ENCODE measurements at places on chromosomes 1 and 21.

DNA sequence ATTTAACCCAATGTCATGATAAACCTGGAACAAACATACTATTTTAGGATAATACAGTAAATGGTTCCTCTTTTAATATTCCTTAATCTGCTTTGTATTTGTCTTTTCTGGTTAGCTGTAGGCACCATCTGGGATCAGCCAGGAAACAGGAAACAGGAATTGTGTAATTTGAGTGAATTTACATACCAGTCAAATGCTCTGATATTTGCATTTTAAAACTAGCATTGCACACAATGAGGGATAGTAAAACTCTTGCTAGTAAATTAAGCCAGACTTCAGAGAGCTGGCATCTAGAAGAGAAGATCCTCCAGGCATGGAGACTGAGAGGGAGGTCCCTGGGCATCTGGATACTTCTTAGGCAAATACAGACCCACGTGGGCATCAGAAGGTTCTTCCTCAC lies 103.5 kb downstream of the HMCN1 start:
- no peak for DNase-seq

DNA sequence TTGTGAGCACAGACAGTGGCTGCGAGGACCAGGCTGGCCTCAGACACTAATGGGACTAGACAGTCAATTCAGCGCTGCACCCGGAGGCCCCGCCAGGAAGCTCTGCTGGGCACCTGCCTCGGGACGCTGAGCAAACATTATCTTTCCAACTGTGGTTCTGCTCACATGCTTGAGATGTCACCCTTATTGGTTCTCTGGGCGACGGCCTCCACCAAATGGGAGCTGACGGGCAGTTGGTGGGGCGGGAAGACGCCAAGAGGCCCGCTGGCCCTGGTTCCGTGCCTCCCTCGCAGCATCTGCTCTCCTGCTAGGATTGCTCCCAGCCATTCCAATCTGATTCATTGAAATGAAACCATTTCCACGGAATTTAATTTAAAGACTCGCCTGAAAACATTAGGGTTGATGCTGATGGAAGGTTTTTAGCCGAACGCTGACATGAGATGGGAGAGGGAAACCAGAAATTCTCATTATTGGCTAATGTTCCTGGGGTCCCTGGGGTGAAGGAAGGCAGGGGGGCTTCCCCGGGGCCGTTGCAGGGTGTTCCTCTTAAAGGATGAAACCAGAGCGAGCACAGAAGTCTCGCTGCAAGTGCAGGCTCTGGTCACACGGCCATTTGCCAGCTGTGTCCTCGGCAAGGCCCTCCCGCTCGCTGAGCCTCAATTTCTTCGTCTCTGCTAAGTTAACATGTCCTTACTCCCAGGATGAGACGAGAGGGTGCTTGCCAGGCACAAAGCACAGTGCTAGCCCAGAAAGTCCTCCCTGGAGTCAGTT lies 512.2 kb downstream of the NPHP4 start:
- no peak for DNase-seq

DNA sequence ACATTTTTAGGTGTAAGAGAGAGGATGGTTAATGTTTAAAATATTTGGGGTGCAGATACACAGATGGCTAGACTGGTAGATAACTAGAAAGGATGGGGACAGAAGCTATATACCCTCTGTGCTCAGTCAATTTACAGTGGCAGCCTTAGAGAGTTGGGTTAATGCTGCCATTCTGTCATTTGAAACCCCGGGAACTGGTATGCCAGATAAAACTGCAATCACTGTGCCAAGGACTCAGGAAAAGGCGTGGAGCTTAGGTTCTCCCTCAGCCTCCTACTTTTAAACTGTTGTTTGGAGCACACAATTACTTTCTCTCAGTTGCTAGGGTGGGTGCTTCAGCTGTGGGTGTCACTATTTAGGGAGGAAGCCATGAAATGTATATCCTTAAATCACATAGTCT lies 90.0 kb upstream of the HNRNPU start:
- DNase-seq = no peak

GRCh38 chr1:109539676-109540075 lies at the start of gene GPR61:
TSS of gene GPR61 (plus strand) at chr1:109539872. CDS start at chr1:109543023, 3,151 bp downstream.
- DNase-seq = no peak

DNA sequence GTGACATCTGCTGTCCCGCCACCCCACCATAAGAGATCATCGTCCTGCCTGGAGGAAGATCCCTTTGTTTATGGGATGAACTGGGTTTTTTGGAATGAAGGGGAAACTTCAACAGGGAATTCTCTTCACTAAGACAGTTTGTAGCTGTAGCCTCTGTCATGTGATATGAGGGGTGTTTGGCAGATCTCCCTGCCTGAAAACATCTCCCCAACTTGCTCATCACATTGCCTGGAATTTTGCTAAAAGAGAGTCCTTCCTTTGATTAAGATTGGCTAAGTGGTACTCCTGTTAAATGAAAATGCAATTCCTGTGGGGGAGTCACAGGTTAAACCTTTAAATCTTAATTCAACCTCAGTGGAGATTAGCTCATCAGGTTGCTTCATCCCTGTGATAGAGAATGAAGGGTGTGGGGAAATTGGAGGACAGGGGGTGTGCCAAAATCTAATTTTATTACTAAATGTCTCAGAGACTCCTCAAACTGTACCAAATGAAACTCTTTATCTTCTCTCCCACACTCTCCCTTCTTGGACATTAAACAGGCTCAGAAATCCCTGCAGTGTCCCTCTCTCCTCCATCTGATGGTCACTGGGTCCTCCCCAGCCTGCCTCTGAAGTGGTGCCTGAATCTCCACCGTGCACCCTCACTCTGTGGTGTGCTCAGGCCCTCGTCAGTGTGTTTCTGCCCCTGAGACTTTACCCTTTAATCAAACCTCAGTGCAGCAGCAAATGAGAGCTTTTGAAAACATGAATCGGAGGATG lies 54.8 kb downstream of the IER5 start:
- no peak for DNase-seq

DNA sequence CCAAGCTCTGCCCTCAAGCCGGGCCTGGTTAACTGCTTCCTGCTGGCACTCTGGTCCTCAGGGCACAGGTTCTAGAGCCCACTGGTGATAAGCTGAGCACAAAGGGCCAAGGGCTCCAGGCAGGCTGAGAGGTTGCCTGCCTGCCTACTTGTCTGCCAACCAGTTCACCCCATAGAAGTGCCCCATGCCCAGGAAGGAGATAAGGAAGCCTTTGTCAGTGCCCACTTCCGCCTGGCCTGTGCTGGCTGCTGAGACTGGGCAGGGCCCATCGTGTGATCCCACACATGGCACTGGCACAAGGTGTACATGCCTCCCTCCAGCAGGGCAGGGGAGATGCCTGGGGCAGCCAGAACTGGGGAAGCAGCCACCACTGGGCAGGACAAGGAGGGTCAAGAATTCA lies 24.1 kb downstream of the SLC9A1 start:
- no peak for DNase-seq

DNA sequence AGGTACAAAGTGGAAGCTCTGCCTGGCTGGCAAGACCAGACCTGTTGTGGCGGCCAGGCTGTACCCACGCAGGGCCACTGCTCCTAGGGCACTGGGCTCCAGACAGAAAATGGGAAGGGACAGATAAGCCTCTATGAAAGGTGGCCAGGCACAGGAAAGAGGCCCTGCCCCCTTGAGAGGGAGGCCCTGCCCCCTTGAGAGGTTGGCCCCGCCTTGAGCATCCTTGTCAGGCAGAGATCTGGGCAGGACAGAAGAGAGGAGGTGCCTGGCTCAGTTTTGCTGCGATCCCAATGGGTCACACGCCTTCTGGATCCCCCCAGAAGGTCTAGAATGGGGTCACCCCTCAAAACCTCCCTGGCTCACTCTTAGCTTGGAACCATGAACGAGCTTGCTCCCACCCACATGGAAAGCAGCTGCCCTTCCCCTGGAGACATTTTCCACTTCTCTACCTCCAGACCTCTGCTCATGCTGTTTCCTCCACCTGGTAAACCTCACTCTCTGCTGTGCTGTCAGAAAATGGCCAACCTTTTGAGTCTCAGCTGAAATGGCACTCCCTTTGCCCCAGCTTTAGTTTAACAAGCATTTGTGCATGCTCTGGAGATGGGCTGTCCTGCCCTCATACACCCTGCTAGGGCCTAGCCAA lies 17.5 kb upstream of the ECE1 start:
- no peak for DNase-seq
